ENCODE measurements at places on chromosomes 5 and 9.

DNA sequence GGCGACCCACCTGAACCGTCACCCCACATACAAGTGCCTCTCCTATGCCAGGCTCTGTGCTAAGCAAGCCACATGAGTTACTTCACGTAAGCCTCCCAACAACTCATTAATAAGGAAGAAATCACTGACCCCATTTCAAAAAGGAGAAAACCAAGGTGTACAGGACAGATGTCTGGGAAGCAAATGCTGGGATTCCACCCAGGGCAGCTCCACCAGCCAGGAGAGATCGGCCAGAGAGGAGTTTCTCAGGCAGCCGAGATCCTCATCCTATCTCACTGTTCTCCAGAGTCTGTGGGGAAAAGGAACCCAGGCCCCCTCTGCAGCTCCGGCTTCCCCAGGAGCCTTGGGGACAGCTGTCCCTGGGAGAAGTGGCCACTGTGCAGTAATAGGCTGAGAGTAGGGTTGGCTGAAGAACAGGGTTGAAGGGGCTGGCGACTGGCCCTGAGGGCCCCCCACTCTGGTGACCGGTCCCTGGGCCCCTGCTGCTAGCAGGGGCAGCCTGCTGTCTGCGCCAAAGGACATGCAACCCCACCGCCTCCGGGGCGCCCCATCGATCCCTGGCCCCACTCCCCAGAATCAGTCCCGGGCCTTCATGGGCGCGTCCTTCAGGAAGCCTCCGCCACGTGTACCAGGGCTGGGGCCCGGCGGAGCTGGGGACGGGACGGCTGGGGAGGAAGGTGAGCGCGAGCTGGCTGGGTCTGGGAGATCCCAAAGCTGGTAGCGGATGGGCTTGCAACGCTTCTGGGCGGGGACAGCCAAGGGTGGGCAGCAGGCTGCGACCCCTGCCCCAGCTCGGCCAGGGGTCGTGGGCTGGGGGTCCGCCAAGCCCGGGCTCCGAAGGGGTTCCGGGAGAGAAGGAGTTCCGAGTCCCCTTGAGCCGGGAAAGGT lies 44.1 kb upstream of the STXBP1 start:
- DNase-seq, result no peak

DNA sequence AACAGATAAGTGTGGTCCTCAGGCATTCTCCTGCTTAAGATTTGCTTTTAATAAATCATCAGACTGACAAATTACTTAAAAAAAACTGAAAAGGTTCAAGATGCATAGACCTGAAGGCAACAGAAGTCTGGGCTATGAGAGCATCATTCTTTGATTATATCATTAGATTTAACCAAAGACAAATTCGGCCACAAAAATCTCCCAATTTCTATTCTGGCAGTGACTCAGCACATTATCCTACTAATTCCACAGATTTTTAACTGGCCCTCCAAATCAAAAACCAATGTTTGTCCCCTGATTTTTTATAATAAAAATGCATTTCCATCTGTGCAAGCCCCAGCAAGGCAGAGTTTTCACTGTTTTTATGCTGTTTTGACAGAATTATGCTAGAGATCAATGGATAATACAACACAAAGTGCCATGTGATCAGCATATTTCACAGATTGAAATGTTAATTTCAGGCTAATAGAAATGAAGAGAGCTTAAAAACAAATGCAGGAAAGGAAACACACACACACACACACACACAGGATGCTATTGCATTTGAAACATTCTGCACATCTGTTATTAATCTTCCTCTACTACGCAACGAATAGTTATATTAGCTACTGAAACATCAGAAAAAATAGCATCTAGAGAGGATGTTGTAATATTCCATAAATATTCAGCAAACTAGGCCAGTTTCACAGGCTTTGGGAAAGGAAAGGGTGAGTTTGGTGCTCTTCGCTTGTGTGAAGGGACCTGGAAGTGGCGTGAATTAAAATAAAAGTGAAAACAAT lies 177.6 kb upstream of the ST8SIA4 start:
- peak; percentile 80 for DNase-seq

DNA sequence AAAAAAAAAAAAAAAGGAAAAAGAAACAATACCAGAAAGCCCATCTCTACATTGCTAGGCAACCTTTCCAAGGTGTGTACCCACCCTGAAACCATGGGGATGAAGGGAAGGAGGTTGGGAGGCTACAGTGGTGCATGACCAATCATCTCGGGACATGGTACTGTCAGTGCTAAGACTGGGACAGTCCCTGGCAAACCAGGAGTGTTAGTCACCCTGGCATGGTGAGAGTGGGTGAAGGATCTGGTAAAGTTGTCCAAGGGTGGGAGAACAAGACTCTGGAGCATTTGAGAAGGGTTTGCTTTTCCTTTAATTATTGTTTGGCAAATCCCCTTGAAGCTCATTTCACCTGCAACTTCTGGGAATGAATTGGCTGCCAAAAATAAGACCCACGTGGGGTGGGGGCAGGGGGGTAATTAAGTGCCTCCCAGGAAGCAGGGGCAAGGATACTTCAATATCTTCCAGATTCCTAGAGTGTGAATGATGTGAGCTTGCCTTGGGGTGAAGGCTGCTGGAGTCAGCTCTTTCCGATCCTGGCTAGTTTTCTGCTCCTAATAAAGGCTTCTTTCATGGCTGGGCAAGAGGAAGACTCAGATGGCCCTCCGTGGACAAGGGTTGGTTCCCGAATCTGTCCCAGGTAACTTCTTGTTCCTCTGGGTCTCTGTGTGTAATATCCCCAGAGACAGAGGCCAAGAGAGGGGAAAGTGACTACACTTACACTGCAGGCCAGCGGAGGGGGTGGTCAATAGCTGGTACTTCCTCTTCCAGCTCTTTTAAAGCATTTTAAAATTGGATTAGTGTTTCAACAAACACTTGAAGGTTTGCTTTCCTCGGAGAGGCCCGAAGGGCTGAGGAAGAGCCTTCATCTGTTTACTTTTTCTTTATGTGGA lies 61.6 kb upstream of the SPRY4 start:
- no peak for DNase-seq

DNA sequence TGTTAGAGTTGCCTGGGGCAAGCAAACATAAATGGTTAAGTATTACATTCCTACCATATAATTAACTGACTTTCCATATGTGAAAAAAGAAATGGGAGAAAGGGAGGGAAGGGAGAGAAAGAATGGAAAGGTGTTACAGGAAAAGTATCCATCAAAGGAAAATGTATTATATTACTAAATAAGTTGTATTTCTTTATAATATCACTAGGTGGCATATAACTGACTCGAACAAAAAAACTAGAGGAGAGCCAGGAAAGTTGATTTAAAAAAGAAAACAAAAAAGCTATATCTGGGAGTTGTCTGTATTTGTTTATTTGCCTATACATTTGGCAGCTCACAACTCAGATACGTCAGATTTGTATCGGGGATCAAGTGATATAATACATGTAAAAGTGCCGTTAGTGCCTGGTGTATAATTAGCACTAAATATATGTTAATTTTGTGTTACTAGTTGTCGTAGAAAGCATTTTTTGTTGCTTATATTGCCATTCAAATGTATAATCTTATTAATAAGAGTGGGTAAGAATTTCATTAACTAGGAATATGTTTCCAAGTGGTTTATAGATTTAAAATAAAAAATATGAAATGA lies 59.6 kb upstream of the ADAMTS19 start:
- DNase-seq, result no peak

DNA sequence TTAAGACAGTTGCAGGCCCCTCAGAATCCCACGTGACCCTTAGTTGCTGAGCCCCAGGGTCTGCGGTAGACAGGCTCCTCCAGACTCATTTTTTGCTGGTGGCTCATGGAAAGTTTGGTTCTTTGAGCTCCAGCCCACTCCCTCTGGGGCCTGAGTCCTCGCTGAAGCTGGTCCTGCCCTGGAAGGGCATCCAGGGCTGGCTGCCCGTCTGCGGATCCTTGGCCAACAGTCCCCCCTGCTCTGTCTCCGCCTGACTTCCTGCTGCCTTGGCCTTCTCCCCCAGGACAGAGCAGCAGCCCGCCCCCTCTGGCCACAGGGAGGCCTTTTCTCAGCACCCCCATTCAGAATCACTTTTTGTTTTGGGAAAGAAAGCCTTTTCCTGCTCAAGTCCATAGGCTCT lies 24.4 kb downstream of the SLC6A7 start:
- DNase-seq, result peak; percentile 72

DNA sequence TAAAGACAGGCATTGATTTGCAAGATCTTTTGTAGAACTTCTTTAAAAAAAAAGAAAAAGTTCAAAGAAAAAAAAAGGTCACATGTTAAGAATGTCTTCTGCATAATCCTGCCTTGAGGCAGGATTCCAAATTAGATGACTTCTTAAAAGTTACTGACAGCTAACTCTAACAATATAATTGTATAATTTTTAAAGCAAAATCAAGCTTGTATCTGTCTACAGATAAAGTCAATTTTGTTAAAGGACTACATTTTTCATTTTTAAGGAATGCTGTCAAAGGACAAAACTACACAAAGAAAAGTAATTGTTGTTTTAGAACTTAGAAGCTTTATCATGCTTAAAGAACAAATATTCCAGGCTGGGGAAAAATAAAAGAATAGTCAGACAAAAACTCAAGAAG lies 57.8 kb downstream of the MPDZ start:
- no peak for DNase-seq

DNA sequence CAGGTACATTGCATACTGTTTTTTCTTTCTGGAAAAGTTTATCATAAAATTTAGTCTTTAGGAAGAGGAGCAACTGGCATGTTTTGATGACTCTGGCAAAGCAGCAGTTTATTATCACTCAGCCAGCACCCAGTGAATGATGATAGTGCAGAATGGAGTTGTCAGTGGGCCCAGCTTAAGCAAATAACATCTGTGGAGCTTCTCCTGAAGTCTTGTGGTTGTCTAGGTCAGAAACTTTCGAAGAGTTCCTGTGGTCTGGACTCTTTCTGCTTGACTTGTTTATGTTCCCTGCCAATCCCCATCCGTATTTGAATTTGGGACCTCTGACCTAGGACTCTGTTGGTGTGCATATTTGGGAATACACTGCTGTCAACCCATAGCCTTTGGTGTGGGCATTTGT lies 38.1 kb upstream of the C5orf47 start:
- DNase-seq, result no peak

GRCh38 chr9:98766586-98766985 lies 29.8 kb downstream of the ANKS6 start:
- DNase-seq, result peak; percentile 24

- peak; percentile 8 for DNase-seq
Measured at GRCh38 chr5:56852228-56853000, 37.1 kb downstream of the MAP3K1 start.

- DNase-seq, result no peak
Measured at GRCh38 chr5:40441733-40442132, 238.0 kb upstream of the PTGER4 start.

DNA sequence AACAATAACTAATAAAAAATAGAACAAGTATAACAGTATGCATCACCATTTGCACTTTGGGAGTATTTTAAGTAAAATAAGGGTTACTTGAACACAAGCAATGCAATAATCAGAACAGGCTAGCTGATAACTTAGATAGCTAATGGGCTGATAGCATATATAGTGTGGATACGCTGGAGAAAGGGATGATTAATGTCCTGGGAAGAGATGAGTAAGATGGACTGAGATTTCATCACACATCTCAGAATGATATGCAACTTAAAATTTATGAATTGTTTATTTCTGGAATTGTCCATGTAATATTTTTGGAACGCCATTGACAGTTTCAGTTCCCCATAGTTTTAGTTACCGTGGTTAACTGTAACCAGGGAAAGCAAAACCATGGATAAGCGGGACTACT lies 173.6 kb downstream of the ISL1 start:
- DNase-seq, result no peak

Data from fibroblast of skin of abdomen (primary cell).